CD4-positive, alpha-beta T cell treated with Interleukin-4 for 4 hours (primary cell): ENCODE measurements at places on chromosomes 11 and 22.

DNA sequence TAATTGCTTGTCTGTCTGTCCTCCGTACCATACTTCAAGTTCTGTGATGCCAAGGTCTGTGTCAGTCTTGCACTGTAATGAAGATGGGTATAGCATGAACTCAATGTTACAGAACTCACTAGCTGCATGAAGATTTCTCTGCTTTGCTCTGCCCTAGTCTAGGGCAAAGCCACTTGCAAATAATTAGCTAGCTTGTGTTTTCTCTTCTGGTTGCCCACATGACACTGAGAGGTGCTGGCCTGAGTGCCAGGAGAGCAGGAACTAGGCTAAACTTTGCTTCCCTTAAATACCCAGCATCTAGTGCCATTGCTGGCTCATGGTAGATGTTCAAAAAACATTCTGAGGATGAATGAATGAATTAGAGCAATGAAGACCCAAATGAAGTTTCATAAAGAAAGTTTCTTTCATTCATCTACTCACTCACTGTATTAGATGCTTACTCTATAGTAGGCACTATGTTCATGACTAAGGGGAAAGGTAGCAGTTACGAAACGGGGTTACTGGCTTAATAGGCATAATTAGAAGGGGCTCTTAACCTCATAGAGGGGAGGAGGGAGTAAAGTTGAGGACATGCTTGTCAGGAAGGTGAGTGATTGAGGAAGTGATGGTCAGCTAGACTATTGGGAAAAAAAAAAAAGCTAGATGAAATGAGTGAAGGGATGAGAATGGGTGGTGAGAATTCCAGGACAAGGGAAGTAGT, 4.4 kb upstream of the ENDOD1 start:
- no peak for DNase-seq

DNA sequence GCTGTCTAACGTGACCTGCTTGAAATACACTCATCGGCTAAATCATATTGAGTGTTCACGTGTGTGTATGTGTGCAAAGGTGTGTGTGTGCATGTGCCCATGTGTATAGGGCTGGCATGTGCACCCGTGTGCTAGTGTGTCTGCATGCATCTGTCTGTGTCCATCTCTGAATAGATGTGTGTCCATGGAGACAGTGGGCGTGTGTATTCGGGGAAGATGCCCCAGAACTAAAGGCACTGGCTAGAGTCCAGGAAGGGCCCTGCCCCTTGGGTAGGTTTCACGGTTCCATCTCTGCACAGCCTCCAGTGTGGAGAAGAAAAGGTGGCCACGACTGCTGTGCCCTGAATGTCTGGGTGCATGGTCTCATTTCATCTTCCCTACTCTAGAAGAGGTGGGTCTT, 220.3 kb downstream of the MN1 start:
- no peak for DNase-seq

GRCh38 chr22:44407171-44407986, 90.7 kb downstream of the RTL6 start:
- no peak for DNase-seq

DNA sequence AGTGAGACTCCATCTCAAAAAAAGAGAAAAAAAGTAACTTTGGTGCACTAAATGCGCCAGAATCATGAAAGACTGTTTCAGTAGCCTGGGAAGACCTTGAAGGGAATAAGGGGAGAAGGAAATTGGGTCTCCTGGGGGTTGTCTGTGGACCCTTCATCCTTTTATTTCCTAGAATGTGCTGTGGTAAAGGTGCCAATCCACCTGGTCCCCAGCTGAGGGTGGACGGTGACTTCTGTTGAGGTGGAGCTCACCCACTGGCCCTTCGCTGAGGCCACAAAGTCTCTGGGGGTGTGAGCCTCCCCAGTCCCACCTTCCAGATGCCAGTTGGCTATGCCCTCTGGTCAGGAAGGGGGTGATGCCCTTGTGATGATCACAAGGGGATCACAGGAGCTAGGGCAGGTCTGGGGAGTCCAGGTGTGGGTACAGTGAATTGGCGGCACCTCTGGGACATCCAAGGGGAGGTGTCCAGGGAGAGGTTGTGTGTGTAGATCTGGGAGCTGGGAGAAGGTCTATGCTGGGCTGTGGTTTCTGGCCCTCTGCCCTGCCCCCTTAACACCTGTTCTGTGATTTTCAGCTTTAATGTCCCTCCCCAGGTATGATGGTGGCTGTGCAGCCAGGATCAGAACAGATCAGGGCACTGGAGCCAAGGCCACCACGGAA, 34.2 kb upstream of the LMO1 start:
- DNase-seq, result no peak

DNA sequence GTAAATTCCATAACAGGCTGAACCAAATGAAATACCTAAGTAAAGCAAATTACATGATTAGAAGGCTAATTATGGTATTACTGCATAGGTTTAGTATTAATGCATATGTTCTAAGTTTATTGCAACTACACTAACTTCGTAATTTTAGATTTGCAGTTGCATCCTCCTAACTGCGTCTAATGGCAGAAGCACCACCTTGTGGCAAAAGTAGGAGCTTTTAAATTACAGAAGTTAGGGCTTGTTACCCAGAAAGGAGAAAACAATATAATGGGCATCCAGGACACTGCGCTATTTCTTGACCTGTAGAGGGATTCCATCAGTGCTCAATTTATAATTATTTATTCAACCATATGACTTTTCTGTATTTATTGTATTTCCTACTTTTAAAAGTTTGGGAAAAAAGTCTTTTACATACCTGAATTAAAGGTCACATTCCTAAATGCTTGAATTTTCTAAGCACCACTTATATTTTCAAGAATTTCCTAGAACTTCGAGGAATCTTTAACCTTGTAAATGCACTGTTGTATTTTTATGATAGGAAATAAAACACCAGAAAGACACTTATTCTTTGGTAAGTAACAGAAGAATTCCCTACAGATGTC, 16.3 kb upstream of the GPR83 start:
- DNase-seq, result no peak

DNA sequence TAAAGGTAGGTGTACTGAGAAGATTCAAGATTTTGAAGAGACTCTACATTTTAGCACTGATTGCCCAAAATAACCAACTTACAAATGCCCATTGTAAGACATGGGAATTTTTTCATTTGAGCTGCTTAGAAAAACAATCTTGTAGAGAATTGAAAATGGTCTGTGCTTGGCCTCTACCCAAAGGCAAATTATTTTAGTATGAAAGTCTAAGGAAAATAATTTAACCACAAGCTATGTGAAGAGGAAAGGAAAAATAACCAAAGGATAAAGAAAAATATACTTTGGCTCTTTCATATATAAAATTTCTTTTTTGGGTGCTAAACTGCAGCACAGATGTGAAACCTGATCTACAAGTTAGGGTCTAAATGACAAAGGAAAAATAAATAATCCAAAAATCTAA, 54.9 kb downstream of the ME3 start:
- DNase-seq, result no peak
